ENCODE measurements at places on chromosomes 2 and 18.

GRCh38 chr2:136134126-136134525 lies 16.2 kb upstream of the CXCR4 start:
- DNase-seq, result no peak

DNA sequence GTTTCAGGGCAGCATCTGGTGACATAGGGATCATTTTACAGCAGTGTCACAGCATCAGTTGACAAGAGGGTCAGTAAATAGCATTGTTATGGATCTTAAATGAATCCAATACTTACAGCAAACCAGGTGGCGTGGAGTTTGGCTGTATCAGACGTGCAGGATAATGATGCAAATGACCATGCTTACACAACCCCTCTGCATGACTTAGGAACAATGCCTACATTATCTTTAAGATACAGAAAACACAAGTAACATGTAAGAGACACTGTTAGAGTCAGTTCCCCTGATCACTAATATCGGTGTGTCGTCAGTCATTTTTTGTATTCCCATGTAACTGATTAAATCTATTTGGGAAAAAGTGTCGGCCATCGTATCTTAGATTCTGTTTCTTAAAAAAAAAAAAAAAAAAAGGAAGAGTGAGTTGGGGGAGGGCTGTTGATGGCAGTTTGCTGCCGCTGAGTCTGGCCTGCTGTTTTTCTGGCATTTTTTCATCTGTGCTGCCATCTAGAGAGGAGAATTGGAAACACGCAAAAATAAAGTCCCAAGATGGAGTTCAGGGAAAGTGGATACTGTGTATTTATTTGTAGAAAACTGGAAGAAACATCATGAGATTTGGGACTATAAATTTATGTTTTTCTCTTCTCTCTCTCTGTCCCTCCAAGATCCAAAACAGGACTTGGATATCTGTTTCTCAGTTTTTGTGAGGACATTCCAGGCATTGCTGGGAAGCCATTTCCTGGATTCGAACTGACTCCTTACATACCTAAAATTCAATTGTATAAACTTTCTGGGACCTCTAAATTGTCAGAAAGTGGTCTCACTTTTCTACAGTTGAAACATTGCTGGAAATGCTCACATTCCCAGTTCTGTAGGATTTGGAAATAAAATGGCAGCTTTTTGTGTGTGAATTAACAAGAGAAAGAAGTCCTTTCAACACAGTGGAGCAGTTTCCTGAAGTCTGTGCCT lies 60.3 kb upstream of the AGPS start:
- DNase-seq, result peak; percentile 56

- no peak for DNase-seq
Observed at GRCh38 chr2:538646-539045, 138.6 kb downstream of the TMEM18 start.

DNA sequence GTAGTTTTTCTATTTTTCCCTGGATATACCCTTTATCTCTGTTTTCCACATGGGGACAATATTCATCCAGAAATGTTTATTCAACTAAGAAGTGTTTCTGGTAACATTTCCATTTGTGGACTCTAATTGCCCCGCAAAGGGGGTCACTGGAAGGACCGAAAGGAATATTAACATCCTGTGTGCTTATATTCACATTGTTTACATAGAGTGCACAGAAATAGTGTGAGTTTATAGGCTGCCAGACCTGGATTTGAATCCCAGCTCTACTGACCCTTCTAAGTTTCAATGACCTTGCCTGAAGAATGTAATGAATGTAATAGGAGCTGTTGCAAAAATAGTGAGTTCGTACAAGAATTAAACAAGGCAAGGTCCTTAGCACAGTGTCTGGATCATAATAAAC lies 152.9 kb upstream of the NCKAP5 start:
- DNase-seq, result no peak

- no peak for DNase-seq
Observed at GRCh38 chr18:73787316-73787715, 360.3 kb downstream of the FBXO15 start.

DNA sequence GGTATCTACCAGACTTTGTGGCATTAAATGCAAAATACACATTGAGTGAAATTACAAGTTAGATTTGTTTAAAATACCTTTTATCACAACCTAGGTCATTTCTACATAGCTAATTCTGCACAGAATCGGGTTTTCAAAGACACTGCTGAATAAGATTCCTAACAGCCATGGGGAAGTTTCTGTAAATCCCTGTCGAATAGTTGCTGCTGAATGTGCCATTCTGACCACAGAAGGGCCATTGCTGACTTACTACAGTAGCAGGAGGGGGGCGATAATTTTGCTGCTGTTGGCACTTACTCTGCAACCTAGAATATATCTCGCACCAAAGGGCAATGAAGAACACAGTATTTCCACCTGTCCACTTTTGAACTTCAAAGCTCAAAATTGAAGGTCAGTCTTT lies 232.8 kb downstream of the TCF4 start:
- DNase-seq, result no peak

- no peak for DNase-seq
Observed at GRCh38 chr18:12394428-12394827, 13.3 kb upstream of the PRELID3A start.

GRCh38 chr2:191167766-191168165 lies 17.0 kb upstream of the STAT4 start:
- peak; percentile 41 for DNase-seq

GRCh38 chr18:57819671-57820460 lies 16.8 kb upstream of the ATP8B1 start:
- peak; percentile 81 for DNase-seq

DNA sequence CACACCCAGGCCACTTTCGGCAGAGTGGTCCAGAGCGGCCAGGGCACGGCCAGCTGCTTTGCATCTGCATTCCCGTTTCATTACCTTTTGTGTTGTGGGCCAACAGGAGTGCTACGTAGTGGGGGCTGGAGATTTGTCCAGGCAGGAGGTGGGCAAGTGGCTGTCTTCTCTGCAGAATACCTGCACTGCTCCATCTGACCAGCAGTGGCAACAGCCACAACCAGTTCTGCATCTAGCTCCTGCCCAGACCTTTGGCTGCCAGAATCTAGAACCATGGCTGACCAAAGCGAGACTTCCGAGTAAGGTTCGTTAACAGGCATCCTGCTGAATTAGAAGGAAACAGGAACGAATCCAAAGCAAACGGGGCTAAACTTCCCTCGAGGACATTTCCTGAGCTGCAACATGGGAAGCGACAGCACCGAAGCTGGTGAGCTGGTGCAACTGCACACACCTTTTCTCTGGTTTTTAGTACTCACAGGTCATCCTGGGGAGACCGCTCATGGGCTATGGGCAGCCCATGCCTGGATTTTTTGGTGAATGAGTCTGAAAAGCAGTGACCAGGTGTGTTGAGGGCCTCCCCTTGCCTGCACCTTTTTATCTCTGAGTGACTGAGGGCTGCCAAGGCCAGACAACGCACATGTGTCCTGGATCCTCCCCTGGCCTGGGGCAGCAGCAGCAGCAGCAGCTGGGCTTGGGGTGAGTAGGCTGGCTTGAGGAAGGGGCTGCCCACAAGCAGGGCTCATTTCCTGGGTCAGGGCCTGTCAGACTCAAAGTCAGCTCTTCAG lies 10.5 kb downstream of the GDF7 start:
- DNase-seq, result no peak

- no peak for DNase-seq
Observed at GRCh38 chr18:51350081-51350480, 152.6 kb upstream of the MEX3C start.

DNA sequence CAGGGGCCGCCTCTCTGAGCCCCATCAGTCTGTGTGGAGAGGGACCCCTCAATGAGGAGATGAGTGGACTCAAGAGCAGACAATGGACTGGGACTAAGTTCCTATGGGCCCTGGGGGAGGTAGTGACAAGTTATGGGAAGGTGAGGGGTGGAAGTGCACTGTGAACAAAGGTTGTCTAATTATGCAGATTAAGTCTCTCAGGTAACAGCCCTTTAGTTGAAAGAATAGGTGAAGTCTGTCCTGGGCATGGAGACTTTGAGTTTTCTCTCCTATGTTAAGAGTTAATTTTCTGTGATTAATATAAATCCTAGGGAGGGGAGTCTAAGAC lies 243.8 kb downstream of the FAM210A start:
- no peak for DNase-seq

GRCh38 chr2:196318517-196319377 lies 147.4 kb upstream of the STK17B start:
- DNase-seq, result no peak

DNA sequence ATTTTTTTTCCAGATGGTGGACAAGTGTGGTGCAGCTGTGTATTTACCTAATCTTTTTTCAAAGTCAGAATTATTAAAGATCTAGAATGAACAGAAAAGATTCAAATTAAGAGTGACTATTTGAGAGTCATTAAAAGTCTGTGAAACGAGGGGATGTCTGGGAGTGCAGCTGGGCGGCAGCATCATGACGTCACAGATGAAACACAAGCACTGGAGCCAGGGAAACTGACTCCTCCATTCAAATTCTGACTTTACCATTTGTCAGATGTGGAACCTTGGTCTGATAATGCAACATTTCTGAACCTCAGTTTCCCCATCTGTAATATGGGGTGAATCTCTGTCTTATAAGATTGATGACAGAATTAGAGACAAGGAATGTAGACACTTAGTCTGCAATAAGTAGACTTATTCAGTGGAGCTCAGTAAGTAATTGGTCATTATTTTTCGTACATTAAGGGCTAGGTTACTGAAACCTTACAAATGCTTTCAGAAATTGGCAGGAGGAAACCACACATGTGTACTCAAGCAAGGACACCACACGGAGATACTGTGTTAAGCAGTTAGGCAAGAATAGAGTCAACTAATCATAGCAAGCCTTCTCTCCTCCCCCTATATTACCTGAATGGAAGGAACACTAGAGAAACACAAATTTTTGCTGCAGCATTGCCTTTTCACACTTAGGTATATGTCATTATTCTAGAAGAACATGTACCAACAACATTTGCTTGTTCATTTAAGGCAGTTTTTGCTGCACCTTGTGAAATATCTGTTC lies 27.8 kb upstream of the CXXC1 start:
- no peak for DNase-seq

GRCh38 chr2:10039658-10040410 lies 3.5 kb upstream of the KLF11 start:
- DNase-seq, result no peak

- DNase-seq, result no peak
Observed at GRCh38 chr2:41924024-41924423, 123.8 kb upstream of the PKDCC start.

DNA sequence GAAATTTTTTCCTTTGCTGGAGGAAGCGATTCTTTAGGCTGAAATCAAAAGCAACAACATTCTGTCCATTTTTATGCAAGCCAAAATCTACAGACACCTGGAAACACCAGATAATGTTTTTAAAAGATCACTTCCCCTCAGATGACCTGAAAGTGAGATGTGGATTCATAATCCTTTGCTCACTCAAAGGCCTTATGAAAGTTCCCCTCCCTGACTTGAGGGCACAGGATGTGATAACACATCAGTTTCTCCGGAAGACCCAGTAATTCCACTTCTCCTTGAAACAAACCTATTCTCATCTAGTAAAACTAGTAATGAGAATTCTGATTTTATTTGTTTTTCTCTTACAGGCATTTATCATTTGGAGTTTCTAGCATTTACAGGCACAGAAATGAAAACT lies 218.3 kb upstream of the RND3 start:
- DNase-seq, result no peak

- no peak for DNase-seq
Observed at GRCh38 chr2:120745420-120746111, 9.9 kb downstream of the GLI2 start.

GRCh38 chr2:25851740-25852503 lies 26.4 kb downstream of the ASXL2 start:
- DNase-seq, result peak; percentile 82

DNA sequence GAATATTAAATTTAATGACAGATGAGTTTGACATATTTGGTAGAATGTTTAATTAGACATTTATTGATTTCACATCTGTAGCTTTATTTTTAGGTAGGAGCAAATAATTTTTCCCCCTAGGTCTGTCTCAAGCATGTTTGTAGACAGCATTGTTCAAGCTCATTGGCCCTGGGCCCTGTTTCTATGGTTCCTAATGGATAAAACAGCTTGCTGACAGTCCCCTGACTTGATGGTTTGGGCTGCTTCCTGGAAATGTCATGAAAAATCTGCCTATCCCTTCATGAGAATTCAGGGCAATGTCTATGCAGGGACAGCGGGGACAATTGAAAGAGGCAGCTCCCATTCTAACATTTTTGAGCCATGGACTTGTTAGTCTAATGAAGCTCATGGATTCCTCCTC lies 14.6 kb upstream of the MEP1B start:
- no peak for DNase-seq

- no peak for DNase-seq
Observed at GRCh38 chr18:48208432-48209140, 200.6 kb downstream of the ZBTB7C start.

DNA sequence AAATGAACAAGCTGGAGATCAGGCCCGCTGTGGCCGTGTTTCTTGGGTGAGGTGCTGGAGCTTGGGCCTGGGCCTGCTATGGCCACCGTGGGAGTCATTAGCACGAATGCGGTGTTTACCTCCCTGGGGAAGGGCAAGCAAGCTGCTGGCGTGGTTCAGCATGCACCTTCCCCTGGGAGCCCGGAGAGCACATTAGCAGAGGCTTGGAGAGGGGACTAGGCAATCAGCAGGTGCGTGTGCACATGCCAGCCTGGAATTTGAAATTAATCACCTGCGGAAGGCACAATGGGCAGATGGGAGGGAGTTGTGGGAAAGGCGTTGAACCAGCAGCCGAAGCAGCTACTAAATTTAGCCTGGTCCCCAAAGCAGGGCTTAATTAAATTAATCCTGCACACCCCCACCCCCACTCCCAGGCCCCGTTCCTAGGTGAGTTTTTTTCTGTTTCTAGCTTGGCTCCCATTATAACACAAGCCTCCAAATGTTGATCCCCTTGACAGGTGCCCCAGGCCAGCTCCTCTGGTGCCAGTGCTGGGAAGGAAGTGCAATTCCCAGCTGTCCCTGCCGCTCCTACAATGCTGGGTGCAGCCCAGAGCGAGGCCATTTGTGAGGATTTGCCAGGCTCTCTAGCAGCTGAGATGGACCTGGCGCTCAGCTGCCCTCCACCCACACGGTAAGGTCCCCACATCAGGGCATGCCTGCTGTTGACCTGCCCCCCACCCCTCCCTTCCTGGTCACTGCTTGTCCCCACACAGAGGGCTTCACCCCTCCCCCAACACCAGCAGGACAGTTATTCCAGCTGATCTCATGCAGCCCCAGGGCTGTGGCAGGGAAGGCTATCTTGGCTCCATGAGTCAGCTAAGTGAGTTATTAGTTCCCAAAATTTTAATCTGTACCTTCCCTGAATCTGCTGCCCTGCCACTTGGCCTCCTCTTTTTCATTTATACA lies 115.0 kb downstream of the ZBTB7C start:
- no peak for DNase-seq

GRCh38 chr2:37669446-37669845 lies 2.0 kb downstream of the CDC42EP3 start:
- no peak for DNase-seq

DNA sequence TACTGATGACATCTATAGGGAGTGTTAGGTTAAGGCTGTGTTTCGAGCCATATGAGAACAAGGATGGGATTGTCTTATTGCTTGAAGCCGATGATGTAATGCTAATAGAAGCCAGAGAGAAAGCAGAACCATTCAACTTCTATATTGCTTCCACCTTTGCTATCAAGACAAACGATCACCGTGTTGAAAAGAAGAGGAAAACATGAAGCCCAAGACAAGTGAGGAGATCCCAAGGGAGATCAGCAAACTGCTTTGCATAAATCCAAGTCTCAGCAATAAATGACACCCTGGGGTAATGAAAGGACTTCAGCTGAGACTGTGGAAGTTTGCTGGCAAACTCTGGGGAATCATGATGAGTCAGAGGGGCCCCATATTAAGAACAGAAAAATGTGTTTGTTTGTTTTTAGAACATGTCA lies 206.2 kb downstream of the NCKAP5 start:
- DNase-seq, result no peak

- DNase-seq, result no peak
Observed at GRCh38 chr2:189608795-189609422, 28.3 kb upstream of the SLC40A1 start.

- peak; percentile 83 for DNase-seq
Observed at GRCh38 chr2:230137902-230138539, 69.3 kb upstream of the SLC16A14 start.
